ENCODE measurements at places on chromosomes 4 and X.
A peak's percentile ranks its signal among the peaks of the same experiment; 100 is the strongest.

DNA sequence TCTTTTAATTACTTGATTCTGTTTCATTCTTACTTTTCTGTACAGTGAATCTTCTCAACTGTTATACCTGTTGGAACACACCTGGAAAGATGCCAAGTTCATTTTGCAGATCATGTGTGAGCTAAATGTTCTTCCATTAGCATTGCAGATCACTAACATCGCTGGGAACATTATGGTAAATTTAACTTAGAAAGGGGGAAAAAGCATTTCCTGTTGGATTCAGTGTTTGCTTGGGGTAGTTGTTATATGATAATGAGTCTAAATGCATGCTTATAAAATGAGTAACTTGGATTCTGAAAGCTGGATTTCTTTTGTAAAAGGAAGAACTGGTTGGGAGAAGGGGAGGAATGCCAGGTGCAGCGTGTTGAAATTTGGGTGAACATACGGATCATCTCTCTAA is 47.6 kb downstream of the POLA1 start:
- peak; percentile 16 for DNase-seq

DNA sequence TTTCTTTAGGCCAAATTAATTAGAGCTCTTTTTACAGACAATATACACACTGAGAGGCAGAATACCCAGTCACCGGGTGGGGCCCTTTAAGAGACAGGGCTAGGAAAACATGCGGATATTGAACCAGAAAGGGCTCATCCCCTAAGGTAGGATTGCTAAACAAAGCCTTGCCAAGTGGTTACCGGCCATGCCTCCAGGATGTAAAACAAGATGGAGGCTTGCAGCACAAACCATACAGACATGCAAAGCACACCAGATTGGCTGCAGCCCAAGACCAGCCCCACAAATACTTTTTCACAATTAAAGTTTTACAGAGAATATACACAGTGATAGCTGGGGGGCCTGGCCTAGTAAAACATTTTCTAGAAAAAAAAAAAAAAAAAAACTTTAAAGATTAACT is 210.0 kb downstream of the KLHL4 start:
- no peak for DNase-seq

DNA sequence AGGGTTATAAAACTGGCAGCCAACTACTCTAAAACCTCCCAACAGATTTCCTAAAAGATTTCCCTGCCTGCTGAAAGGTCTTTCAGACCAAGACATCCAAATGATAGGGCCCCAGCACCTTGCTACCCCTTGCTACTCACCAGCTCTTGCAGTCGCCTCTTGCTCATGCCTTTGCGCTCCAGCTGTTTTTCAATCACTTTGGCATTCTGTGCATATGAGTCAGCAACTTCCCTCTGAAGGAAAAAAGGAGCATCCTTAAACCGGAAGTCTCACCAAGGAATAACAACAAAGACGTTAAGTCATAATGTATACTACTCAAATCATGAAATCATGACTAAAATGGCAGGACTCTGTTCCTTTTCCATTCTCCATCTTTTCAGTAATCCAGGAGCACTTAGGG is 24.0 kb downstream of the STEEP1 start:
- no peak for DNase-seq

DNA sequence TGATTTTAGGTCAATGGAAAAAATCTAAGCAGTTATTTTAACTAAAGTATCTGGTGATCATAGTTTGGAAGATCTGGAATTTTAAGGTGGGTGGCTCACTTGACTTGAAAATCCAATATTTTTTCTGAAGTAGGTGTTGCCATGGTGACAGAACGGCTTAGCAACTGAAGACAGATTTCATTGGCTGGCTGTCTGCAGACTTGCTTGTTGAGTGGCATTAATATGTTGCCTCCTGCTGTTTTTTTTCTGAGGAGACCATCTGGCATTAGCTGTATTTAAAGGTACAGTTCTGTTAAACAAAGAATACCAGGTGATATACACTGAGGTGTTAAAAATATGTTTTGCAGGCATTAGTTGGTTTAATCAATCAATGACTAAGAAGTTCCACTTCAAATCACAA is 19.8 kb downstream of the CPE start:
- DNase-seq: peak; percentile 99

DNA sequence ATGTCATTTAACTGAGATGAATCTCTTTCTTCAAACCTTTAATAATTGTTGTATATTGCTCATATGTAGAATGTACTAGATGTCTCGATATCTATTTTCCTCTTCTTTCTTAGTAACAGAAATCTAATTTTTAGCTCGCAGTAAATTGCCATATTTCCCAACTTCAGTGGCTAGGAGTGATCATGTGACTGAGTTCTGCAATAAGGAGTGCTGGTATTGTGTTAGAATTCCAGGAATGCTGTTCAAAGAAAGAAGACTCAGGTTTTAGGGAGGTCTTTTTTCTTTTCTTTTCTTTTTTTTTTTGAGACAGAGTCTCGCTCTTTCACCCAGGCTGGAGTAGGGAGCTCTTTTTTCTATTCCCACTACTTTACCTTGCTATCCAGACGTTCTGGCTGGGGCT is 81.7 kb downstream of the SLC10A7 start:
- DNase-seq: no peak

DNA sequence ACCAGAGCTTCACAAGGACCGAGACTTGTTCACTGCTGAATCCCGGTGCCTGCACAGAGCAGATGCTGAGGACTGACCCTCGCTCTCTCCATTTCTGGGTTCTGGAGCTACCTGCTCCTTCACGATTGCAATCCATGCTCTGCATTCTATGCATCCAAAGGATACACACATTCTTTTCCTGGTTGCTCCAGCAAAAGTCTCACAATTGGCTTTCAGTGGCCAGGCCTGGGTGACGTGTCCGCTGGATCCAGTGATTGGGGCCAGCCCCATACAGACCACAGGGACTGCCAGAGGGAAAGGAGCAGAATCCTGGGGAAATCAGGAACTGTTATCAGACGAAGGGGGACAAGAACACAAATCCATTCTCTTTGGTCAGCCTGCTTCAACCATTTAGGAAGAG is 14.9 kb upstream of the CDKN2AIP start:
- DNase-seq: no peak

- no peak for DNase-seq
Observed at GRCh38 chr4:6480534-6481088, 8.2 kb upstream of the PPP2R2C start.

DNA sequence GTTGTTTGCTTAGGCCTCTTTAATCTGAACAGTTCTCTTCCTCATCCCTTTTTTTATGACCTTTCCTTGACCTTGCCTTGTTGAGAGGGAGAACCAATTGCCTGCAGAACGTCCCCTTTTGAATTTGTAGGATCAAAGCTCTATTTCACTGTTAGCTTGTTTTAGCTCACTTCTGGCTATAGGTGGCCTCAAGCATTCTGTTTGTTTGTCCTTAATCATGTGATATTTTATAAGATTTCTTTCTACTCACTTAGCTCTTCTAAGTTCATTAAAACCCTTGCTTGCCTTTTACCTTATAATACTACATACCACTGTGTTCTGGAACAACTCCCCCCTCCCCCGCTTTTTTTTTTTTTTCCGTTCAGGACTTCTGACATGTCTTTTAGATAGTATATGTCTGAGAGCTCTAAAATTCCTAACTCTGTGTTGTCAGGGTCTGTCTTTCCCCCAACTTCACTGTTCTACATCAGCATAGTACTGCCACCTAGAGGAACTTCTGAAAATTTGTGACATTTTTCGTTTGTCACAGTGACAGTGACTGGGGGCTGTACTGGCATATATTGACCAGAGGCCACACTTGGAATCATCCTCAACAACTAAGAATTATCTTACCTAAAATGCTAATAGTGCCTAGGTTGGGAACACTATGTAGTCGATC is 128.5 kb downstream of the LARP7 start:
- peak; percentile 51 for DNase-seq

GRCh38 chr4:990746-991367 is 2.3 kb downstream of the SLC26A1 start:
- no peak for DNase-seq

GRCh38 chr4:67371615-67372014 is 173.7 kb downstream of the CENPC start:
- no peak for DNase-seq

- DNase-seq: no peak
Observed at GRCh38 chr4:59823311-59823710, 1376.8 kb upstream of the ADGRL3 start.

DNA sequence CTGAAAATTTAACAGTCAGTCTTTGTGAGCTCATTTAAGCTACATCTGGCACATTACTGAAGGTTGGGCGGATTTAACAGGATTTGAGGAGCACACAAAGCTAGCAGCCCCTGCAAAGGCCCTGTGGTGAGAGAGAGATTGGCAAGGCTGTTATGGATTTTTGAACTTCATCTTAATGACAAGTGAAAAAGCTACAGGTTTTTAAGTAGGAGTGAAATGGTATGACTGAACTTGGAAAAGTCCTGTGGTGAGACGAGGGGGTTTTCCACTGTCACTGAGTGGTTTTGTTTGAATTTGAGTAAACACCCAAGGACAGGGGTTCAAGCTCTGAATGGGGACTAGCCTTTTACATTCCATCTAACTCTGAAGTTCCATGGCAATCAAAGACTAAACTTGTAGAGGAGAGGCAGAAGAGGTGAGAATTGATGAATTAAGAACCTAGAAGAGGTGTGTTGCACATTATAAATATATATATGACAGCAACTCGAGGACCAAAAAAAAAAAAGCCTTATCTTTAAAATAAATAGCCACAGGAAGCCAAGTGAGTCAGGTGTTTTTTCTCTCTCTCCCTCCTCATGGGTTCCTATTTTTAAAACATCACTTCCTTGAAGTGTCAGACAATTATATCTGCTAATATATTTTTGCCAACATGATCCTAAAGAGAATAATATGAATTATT is 47.8 kb upstream of the CLNK start:
- no peak for DNase-seq

DNA sequence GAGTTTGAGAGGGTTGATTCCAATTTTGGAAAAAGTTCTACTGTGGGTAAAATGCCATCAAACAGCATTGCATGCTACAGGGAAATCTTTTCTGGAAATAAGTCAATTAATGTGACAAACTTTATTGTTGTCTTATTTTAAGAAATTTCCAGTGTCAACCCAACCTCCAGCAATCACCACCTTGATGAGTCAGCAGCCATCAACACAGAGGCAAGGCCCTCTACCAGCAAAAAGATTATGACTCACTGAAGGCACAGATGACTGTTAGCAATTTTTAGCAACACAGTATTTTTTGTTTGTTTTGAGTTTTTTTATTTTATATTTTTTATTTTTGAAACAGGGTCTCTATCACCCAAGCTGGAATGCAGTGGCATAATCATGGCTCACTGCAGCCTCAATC is 165.4 kb upstream of the C1QTNF7 start:
- DNase-seq: no peak

DNA sequence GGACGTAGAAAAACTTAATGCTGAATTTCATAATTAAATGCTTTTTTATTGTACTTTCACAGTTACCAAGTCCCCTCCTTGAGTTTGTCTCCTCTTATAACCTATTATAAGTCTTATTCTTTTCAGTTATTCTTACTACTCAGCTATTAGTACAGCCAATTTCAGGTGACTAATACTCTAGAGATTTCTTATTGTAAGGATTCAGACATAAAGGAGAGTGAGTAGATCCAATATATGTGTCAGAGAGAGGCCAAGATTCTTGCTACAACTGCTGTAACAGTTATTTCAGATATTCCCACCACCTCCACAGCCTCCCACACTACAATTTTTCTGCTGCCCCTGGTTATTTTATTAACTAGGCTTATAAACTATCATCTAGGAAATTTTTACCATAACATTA is 274.5 kb downstream of the GPAT3 start:
- DNase-seq: no peak

DNA sequence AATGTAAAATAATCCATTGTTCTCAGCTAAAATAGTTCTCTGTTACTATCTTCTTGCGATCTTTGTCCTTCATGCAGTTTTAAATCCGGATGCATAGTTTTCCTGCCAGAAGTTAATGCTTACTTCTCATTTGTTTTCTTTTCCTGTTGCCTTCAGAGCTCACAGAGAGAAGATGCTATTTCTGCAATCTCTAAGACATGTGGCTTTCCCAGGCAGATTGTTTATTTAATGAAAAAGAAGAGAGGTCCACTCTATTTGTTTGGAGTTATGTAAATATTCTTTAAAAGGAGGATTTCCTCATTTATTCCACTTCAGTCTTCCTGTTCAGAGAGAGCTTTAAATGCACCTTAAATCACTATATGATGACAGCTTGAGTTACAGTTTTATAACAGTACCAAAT is 39.3 kb upstream of the HPGD start:
- peak; percentile 49 for DNase-seq

- no peak for DNase-seq
Observed at GRCh38 chr4:82458729-82459128, 28.3 kb downstream of the ENOPH1 start.

DNA sequence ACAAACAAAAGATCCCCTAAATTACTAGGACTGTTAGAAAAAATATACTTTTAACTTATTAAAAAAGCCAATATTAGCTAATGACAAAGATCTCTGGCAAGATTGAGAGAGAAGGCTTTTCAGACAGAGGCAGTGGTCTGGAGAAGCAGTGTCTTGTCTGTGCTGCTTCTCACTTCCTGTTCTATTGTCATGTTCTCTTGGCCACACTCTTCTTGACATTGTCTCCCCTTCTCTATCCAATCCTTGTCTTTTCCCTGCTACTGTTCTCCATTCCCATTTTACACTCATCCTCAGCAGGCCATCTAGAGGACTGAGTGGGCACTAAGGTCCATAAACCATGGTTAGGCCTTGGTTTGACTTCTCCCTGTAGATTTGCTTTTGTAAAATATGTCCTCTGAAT is 14.0 kb upstream of the TAPT1 start:
- no peak for DNase-seq

Data from NCI-H1417 (cell line).